Spleen (tissue), 13 donors: ENCODE measurements at places on chromosomes 3 and 15. TPM values are rescaled to one million over a fixed set of nuclear protein-coding genes. Genes with fewer than 3 reads are reported as not detected.

- peak; percentile 88 for DNase-seq
- no peaks in the 10 kb centered on the region for H3K36me3 ChIP-seq
- H3K4me3 ChIP-seq: no peak overlapping the region
- no peaks in the 10 kb centered on the region for H3K27me3 ChIP-seq
- H3K27ac ChIP-seq: no peak overlapping the region
Measured at GRCh38 chr15:79380755-79381497, 51.2 kb upstream of the MINAR1 start.

The ADIPOQ gene
- total RNA-seq: not detected

GRCh38 chr15:77959432-77959879 lies 118.1 kb downstream of the TBC1D2B start:
- H3K27ac ChIP-seq: no peak overlapping the region
- DNase-seq: peak; percentile 94
- H3K36me3 ChIP-seq: no peaks in the 10 kb centered on the region
- no peak overlapping the region for H3K4me3 ChIP-seq
- peaks cover 12% of the 10 kb centered on the region for H3K4me1 ChIP-seq

The LINGO1 gene
- 3.4 TPM for total RNA-seq

DNA sequence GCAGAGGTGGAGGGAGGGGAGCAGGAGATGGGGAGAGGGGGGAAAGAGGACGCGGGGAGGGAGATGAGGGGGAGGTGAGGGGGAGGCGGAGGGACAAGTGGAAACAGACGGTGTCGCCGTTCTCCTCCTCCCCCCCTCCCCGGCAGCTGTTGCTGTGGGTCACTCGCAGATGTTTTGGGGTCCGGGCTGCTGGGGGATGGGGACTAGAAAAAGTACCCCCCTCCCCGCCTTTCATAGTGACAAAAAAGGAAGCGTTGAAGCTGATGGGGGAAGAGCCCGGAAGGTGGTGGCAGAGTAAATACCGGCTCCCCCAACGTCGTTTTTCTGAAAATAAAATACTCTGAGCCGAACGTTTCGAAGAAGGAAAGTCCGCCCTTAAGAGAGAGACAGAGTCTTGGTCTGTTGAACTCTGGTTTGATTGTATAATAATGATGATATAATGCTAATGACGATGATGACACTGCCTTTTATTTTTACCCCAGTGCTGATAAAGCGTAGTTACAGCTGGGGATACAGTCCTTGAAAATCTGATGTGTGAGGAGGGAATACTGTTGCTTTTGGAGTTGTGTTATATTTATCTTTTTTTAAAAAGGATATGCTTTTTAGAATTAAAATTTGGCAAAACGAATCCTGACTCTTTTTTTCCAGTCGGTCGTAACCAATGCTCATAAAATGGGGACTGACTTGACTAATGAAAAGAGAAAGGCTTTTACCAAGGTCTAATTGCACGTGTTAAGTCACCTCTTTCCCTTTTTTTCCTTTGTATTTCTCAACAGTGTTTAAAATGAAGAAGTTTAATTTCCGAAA lies 993 bp downstream of the STXBP5L start:
- no peak for DNase-seq
- no peak overlapping the region for H3K27ac ChIP-seq
- peak overlapping the region; percentile 33 for H3K4me3 ChIP-seq
- H3K4me1 ChIP-seq: peaks cover 16% of the 10 kb centered on the region
- peaks cover 54% of the 10 kb centered on the region for H3K27me3 ChIP-seq

DNA sequence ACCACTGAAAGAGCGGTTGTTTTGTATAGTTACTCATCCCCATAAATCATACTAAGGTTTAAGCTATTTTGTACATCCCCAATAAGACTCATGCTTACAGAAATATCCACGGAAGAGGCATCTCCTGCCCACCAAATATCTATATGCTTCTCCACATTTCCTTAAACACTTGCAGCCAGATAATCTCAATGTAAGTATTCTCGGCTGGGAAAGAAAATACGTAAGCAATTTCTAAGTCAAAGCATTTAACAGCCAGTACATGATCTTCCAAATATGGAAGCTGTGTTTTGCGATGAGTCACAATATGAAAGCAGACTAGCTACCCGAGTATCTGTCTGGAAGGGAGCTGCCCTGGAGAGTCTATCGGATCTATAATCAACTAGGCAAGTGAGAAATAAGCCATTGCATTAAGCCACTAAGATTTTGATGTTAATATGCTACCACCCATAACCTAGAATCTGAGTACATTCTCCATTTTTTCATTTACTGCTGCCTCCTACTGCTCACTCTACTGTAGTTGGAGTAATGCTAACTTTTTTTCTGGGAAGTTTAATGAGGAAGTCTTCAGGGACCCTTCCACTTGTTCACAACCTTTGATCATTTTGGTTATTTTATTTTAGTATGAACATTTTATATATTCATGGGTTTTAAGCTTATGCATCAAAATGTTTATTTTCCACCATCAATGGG lies 26.9 kb upstream of the ZMAT3 start:
- no peak for DNase-seq
- H3K4me3 ChIP-seq: no peak overlapping the region
